ENCODE measurements at places on chromosomes 3 and 15.

- no peak for DNase-seq
Observed at GRCh38 chr3:55639143-55639542, 152.0 kb upstream of the WNT5A start.

GRCh38 chr3:145333931-145334330 is 827.1 kb downstream of the PLOD2 start:
- DNase-seq: no peak

DNA sequence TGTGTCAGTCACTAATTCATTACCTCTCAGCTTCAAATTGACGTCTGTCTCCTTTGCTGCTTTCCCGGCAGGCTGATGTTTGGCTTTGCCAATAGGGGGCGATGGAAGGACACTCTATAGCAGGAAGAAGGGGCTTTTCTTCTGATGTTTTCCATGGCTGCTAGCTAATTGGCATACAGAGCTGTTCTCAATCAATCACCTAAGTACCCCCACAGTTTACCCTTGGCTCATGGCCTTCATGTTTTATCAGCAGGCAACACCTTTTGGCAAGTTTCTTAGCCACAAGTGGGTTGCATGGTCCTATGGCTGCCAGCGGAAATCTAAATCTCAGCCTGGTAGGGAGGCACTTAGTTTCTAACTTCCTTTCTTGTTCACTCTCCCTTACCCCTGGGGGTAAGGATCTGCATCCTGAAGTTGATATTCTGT is 45.0 kb downstream of the ESYT3 start:
- DNase-seq: no peak

DNA sequence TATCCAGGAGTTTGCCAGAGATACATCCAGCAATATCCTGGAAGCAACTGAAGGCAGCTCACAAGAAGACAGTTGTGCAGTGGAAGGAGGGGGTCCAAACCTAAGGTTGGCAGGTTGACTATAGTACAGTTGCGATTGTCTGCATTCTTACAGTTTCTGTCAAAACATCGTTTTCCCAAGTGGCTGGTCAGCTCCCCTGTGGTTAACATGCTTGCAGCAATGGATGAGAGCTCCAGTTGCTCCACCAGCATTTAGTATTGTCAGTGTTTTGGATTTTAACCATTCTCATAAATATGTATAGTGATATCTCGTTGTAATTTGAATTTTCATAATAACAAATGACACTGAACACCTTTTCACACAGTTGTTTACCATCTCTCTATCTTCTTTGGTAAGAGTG is 31.5 kb downstream of the KLF13 start:
- DNase-seq: no peak

- DNase-seq: no peak
Observed at GRCh38 chr15:52667597-52667996, 11.6 kb downstream of the ATOSA start.

GRCh38 chr3:59212128-59212779 is 162.4 kb upstream of the CFAP20DC start:
- no peak for DNase-seq

DNA sequence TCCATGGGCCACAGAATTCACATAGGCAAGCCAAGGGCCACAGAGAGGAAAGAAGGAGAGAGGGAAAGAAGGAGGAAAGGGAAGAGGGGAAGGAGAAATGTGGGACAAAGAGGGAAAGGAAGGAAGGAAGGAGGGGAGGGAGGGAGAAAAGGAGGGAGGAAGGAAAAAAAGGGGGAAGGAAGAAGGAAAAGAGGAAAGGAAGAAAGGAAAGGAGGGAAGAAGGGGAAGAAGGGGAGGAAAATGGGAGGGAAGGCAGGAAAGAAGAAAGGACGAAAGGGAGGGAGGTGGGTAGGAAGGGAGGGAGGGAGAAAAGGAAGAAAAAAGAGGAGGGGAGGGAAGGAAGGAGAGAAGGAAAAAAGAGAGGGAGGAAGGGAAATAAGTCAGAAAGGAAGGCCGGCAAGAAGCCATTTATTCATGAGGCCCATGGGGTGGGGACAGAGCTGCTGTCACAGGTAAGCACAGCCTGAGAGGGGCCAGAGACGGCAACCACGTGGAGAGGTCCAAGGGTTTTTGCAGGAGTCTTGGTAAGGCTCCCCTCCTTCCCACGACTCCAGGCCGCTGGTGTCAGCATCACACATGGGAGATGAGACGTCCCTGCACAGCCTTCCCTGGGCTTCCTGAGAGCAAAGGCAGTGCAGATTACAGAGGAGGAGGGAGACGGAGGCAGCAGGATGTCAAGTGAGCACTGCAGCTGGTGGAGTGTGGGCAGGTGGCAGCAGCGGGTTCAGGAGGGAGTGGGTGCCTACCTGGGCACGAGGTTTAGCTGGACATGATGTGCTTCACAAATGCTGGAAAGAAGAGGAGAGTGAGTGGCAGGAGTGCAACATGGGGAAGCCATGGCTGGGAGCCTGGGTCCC is 5.5 kb downstream of the MYL3 start:
- DNase-seq: peak; percentile 6

- DNase-seq: no peak
Observed at GRCh38 chr3:4406746-4407568, 60.1 kb downstream of the SUMF1 start.

GRCh38 chr3:111585217-111585616 is 9.9 kb downstream of the ZBED2 start:
- no peak for DNase-seq

GRCh38 chr3:190586631-190587011 is 72.7 kb downstream of the IL1RAP start:
- DNase-seq: no peak

- DNase-seq: no peak
Observed at GRCh38 chr3:194312186-194312742, 38.9 kb downstream of the CPN2 start.

DNA sequence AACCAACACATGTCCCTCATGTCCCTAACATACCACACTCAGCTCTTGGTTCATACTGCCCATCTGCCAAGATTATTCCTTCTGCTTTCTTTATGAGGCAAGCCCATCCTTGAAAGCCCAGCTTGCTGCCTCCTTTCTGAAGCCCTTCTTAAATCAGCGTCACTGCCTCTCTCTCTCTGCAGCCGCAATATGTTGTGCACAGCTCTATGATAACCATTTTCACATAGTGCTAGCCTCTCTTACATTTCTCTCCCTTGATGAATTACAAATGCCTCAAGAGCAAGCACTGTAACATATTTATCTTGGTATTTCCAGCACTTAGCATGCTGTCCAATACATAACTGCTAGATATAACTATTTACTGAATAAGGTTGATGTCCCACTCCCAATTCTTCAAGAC is 86.5 kb downstream of the TNIK start:
- no peak for DNase-seq

- DNase-seq: peak; percentile 73
Observed at GRCh38 chr3:129249284-129250065, at the start of gene COPG1. Gene COPG1 (plus strand): TSS chr3:129249606. CDS start chr3:129249710, 104 bp downstream.

DNA sequence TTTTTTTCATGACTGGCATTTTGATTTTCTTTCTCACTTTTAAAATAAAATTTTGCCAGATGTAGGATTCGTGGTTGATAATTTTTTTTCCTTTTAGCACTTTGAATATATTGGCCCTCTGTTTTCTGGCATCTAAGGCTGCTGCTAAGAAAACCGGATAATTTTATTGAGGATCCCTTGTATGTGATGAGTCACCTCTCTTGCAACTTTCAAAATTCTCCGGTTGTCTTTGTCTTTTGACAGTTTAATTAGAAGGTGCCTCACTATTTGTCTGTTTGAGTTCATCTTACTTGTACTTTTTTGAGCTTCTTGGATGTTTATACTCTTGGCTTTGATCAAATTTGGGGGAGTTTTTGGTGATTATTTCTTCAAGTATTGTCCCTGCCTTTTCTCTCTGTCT is 349.7 kb downstream of the LPP start:
- no peak for DNase-seq

GRCh38 chr3:143901105-143901504 is 52.8 kb upstream of the SLC9A9 start:
- DNase-seq: no peak
